ENCODE measurements at places on chromosomes 3 and 15. TPM values are rescaled to one million over a fixed set of nuclear protein-coding genes. Genes with fewer than 3 reads are reported as not detected.

DNA sequence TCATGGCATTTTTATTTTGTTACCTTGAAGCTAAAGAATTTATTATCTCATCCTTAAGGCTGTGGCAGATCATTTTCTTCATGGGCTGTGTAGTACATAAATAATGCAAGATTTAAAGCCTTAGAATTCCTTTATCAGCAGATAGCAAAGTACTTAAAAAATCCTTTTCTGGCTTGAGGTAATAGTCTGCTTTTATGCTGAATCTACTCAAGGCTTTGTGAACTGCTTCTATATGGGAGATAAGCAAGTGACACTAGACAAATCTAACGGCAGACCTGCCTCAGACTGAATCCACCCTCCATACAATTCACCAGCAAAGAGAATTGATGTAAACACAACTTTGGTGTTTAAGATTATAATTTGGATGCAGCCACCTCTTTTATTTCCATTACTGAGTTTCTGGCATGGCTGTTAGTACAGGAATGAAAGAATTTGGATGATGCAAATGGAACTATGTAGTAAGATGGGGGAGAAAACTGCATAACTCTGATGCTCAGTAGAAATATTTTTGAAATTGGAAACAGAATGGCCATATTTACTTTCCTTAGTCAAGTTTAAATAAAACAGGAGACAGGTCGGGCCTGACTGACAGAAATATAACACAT, 1121.5 kb downstream of the NAALADL2 start:
- DNase-seq = no peak

The MESP1 gene
- polyA plus RNA-seq = not detected

DNA sequence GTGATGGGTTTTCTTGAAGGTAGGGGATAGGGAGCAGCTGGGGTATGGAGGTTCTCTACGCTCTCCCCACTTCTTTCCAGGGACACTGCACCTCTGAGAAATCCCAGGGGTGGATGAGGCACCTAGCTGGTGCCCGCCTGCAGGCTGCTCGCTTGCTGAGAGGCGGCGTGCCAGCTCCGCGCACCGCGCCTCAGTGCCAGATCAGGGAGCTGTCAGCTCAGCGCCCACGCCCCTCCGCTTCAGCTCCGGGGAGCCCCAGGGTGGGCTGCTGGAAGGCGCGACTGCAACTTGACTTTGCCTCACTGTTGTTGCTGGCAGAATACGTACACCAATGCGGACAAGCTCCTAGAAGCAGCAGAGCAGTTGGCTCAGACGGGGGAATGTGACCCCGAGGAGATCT, 345.7 kb upstream of the UMPS start:
- DNase-seq = no peak

- DNase-seq = no peak
Measured at GRCh38 chr3:178618197-178618596, 82.0 kb downstream of the KCNMB2 start.

DNA sequence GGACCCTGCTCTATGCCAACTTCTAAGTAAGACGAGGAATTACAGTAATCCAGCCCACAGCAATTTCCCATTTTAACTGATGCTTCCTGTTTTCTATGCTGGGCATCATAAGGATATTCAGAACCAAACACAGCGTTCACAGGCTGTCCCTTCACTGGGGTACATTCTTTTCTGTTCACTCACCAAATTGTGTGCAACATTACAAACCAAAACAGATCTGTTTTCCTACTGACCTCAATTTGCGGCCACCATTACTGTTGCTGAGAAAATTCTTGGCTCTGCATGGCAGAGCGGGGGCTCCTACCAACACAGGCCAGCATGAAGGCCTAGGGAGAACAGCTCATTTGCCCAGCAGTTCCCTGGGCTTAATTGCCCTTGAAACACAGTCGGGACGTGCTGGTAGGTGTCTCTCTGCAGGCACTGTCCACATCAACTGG, 76.5 kb downstream of the MYO1E start:
- no peak for DNase-seq

GRCh38 chr15:46456456-46456855, 821.6 kb downstream of the SQOR start:
- DNase-seq = no peak

The EFCAB12 gene
- not detected for polyA plus RNA-seq

- no peak for DNase-seq
Measured at GRCh38 chr15:67807836-67808235, 17.5 kb upstream of the SKOR1 start.

The RAMAC gene
- polyA plus RNA-seq = 98.0 TPM

DNA sequence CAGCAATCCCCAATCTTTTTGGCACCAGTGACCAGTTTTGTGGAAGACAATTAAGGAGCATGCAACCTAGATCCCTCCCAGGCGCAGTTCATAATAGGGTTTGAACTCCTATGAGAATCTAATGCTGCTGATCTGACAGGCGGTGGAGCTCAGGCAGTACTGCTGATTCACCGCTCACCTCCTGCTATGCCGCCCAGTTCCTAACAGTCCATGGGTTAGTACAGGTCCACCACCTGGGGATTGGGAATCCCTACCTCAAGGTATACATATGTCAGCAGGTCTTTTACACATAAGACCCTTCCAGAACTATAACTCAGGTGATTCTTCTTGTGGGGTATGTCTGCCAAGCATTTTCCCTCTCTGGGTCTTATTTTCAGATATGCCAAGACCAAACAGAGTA, 182.2 kb downstream of the OSBPL10 start:
- DNase-seq = no peak

DNA sequence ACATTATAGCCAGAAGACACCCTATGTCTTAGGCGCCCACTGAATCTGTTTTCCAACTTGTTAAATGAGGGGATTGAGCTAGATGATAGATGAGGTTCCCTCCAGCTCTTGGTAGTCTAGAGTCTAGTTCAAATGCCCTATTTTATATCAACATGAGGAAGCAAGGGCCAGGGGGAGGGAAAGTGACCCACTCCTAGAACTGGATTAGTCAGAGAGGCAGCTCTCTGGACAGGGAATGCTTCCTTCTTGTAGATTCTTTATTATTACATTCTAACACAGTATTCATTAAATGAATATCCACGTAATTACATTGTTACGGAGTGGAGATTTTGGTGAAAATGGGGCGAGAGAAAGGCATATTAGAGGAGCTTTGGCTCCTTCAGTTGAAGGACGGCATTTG, 89.5 kb downstream of the RAD18 start:
- DNase-seq = no peak

- DNase-seq = no peak
Measured at GRCh38 chr3:66496746-66497145, 4.1 kb downstream of the LRIG1 start.

DNA sequence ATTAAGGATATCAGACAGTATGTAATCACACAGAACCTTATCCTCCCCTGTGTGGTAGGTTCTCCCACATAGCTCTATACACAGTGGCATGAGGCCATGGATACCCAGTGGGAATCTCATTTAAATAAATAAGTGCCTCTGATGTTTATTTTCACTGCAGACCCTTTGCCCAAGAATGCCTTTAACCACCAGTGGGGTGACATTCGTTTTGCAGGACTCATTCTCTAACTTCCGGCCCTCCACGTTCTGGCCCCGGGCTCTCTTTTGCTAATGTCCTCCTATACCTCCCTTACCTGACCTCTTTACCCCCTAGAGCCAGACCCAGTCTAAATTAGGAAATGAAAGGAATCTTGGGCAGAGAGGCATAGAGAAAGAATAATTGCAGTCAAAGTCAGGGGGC, 8.3 kb downstream of the CCDC80 start:
- no peak for DNase-seq

DNA sequence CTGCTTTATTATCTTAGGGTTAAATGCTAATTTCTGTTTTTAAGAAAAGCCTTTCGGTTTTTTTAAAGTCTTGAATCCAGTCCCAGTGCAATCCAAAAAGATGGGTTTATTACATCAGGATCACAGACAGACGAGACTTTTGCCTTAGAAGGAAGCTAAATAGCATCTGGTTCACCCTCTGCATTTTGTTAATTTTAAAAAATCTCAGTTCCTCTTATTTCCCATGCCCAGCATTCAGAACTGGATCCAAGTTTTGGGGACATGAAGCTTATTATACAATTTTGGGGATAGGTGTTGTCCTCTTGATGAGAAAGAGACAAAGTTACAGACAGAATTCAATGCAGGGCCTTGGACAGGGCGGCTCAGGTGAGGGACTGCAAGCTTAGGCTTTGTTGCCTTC, 181.5 kb upstream of the LYSMD4 start:
- DNase-seq = no peak

- no peak for DNase-seq
Measured at GRCh38 chr3:125418306-125418705, 43.2 kb upstream of the ZNF148 start.

- peak; percentile 35 for DNase-seq
Measured at GRCh38 chr3:47227678-47228077, 54.9 kb downstream of the KIF9 start.

- DNase-seq = peak; percentile 84
Measured at GRCh38 chr3:101898752-101899169, 49.4 kb downstream of the NFKBIZ start.

DNA sequence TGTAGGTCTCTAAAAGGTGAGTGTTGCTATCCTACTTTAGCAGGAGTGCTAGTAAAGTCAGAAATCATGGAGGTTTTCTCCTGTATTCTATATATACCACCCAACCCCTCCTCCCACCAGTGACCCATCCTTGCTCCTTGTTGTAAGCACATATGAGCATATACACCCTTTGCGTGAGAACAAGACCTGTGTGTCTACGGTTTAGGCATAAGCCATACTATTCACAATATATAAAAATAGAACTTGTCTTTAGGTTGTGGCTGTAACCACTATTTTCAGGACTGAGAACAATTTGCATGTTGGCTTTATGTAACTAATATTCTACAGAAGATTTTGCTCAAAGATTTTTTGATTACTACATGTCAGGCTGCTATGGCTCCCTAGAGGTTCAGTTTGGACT, 59.1 kb upstream of the TOP2B start:
- no peak for DNase-seq

DNA sequence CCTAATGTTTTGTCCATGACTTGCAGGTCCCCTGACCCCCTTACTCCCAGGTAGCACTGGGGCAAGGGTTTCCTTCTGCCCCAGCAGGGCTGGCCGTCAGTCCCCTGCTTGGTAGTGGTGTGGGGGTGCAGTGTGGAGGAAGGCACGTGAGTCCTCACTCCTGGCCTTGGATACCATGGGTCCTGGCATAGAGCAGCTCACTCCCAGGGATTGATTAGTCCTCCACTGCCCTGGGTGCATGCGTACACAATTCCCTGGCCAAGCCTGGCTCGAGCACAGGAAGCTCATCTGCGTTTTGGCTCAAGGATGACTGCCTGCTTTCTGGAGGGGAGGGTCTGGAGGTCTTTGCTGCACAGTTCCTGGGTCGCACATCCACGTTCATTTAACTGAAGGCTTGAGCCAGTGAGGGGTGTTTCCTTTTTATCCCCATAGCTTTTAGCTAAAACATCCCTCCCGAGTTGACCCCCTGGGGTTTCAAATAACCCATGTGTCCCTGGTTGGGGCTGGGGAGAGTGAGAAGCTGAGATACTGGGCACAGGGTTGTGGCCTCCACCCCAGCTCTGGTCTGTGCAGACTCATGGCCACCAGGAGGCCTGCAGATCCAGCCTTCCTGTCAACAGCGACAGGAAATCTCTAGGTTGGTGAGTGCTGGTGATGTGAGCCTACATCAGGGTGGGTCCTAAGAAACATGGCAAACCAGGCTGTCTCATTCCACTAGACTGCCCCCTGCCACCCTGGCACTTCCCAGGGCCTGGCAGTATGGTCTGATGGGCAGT, 11.5 kb downstream of the HEMK1 start:
- DNase-seq = no peak

- no peak for DNase-seq
Measured at GRCh38 chr15:74977599-74977998, 17.8 kb upstream of the SCAMP5 start.

- no peak for DNase-seq
Measured at GRCh38 chr15:70053001-70053715, 44.6 kb downstream of the TLE3 start.

- DNase-seq = no peak
Measured at GRCh38 chr3:123246866-123247265, 45.1 kb downstream of the SEC22A start.

Measured in naive B cell (primary cell).